Stimulated activated CD8-positive, alpha-beta memory T cell treated with anti-CD3 and anti-CD28 coated beads, Interleukin-7, amount 100 ng/mL, for 1 hour (primary cell): ENCODE measurements at places on chromosomes 5 and 9.

DNA sequence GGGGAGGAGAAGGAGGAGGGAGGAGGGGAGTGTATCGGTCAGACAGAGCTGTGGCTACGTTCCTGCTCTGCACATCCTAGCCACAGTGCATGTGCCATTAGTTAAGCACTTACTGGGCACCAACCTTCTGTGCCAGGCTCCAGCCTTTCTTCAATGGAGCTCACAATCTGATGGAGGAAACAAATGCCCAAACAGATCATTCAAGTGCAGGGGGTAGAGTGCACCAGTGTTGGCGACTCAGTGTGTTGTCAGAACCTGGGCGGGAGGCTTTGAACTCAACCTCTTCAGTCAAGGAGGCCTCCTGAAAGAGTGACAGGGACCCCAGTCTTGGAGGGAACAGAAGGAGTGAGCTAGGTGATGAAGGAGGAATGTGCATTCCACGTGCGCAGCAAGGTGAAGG lies 51.9 kb upstream of the SHB start:
- DNase-seq, result no peak

DNA sequence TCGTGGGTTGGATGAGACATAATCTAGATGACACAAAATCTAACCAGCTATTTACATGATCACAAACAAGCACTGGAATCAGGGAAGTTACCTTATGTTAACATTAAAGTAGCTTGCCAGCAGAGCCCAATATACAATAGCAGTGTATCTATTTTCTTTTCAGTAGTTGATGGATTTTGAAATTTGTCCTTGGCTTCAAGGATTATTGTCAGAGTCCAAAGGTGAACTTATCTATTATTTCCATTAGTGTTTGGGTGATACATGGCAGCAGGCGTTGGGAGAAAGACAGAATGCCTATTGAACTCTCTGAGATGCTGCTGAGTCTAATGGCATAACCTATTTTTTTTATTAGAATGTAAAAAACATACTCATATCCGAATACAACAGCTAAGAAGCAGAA lies 223.2 kb upstream of the ACTBL2 start:
- no peak for DNase-seq

GRCh38 chr5:164671640-164672039 lies 1166.2 kb downstream of the MAT2B start:
- no peak for DNase-seq

GRCh38 chr9:69044240-69045219 lies 9.0 kb downstream of the FXN start:
- no peak for DNase-seq

GRCh38 chr5:180348336-180348735 lies 4.8 kb downstream of the GFPT2 start:
- no peak for DNase-seq

- DNase-seq, result no peak
These were observed 70.1 kb upstream of the IFNK start for GRCh38 chr9:27453860-27454553.
